ENCODE measurements at places on chromosomes 7 and 10.

DNA sequence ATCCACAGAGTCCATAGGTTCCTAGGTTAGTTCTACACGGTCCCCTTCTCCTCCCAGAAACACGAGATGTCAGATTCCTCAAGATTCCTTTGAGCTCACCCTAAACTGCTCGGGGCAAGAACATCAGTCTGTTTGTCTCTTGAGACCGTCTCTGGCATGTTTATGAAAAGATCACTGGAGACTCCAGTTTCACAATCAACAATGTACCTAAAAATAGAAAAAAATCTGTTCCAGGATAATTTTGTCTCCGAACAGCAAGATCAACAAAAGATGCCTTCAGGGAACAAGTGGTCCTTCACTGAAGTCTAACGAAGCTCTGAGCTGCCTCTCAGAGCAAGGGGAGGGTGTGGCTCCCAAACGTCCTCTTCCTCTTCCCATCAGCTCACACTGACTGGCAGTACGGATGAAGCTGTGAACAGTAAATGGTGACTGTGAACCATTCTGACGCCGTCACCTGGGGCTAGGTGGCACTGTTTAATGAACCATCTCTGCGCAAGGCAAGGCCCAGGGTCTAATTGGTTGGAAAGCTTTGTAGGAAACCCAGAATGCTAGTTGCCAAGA is 156.2 kb upstream of the LYZL1 start:
- no peak for DNase-seq

DNA sequence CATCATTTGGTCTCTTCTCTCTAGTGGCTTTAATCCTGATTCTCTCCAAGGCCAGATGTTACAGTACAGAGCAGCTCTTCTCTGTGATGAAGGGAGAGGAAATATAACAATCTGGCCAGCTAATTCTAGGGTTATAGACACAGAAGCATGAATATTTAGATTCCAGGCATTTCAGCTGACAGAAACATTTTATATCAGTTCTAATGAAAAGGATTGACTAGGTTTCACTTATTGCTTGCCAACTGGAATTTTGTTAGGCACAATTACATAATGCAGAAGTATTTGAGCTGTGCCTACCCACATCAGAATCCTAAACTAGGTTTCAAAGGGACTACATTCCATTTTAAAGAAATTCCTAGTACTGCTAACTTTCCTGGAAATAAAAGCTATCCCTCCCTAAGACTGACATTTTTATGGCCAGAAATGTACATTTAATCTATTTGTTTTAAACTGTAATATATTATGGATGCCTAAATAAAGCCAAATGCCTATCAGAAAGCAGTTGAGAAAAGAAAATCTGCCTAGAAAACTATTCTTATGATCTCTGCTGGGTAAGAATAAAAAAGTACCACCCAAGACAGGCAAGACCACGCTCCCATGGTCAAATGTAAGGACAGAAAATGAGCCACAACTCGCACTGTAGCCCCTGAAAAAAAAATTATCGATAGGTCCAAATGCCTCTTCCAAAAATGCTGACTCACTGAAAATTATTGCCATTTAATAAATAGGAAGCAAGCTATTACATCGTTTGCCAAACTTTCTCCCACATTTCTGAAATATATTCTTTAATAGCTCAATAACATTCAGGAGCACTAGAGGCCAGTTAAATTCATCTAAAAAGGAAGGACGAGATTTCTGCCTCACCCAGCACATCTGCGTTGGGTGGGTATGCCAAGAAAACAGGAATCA is 498.1 kb downstream of the KCNMA1 start:
- DNase-seq, result no peak

- no peak for DNase-seq
These were observed 73.8 kb downstream of the RGS10 start for GRCh38 chr10:119468542-119469324.

- DNase-seq, result no peak
These were observed 593.8 kb upstream of the ANKRD30A start for GRCh38 chr10:36531621-36532020.

DNA sequence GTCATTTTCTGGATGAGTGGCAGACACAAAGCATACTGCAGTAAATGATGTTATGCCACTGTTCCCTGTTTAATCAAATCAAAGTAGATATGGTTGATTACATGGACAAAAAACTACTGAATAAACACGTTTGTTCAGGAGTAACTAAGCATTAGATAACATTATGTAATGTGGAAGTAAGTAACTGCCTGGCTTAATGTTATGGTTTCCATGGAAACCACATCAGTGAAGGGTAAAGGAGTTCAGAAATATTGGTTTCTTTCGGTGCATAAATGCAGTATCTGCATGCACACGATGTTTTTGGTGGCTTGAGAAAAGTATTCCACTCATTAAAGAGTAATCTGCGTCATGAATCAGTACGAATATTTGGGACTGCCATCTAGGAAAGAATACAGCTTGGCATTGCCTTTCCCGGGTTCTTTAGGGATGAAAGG is 131.3 kb upstream of the PRKCQ start:
- no peak for DNase-seq

GRCh38 chr10:22468570-22469320 is 123.4 kb downstream of the SPAG6 start:
- DNase-seq, result no peak

GRCh38 chr10:15141136-15142054 is 27.1 kb downstream of the NMT2 start:
- peak; percentile 43 for DNase-seq

DNA sequence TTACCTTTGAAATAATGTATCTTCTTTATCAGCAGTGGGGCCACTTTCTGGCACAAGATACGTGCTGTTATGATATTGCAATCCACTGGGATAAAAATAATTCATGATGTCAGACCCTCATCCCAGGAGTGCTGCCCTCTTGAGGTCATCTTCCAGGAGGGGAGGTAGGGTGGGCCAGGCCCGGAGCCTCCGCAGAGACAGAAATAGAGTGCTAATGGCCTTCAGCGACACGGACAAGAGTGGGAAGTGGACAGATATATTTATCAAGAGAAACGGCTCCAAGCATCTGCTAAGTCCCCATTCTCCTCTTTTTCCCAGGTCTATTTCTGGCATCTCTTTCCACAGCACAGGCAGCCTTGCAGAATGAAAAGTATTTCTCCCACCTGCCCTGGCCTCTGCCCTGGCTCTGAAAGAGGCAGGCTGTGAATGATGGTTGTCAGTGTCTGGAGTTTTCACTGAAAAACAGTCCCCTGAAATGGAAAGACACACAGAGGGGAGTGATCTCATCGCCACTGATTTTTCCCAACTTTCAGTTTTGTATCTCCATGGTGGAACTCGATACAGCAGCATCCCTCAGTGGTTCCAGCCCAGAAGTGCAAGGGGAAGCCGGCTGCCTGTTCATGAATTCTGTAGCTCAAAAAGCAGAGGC is 251.7 kb upstream of the MYO3A start:
- peak; percentile 88 for DNase-seq

GRCh38 chr7:43450894-43451293 is 132.0 kb upstream of the STK17A start:
- DNase-seq, result no peak

DNA sequence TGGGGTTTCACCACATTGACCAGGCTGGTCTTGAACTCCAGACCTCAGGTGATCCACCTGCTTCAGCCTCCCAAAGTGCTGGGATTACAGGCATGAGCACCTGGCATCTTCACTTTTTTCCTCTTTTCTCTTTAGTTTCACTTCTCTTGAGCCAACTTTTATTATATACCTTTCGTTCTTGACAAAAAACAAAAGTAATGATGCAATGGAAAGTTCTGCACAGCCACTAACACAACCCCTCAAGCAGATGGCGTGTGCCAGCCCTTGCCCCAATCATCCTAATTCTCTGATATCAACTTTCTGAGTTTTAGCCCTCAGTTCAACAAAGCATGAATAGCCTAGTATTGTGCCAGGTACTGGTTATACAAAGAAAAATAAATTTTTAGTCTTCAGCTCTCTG is 223.6 kb downstream of the CHCHD3 start:
- no peak for DNase-seq

GRCh38 chr7:107948645-107949442 is 54.1 kb downstream of the LAMB1 start:
- DNase-seq, result no peak

DNA sequence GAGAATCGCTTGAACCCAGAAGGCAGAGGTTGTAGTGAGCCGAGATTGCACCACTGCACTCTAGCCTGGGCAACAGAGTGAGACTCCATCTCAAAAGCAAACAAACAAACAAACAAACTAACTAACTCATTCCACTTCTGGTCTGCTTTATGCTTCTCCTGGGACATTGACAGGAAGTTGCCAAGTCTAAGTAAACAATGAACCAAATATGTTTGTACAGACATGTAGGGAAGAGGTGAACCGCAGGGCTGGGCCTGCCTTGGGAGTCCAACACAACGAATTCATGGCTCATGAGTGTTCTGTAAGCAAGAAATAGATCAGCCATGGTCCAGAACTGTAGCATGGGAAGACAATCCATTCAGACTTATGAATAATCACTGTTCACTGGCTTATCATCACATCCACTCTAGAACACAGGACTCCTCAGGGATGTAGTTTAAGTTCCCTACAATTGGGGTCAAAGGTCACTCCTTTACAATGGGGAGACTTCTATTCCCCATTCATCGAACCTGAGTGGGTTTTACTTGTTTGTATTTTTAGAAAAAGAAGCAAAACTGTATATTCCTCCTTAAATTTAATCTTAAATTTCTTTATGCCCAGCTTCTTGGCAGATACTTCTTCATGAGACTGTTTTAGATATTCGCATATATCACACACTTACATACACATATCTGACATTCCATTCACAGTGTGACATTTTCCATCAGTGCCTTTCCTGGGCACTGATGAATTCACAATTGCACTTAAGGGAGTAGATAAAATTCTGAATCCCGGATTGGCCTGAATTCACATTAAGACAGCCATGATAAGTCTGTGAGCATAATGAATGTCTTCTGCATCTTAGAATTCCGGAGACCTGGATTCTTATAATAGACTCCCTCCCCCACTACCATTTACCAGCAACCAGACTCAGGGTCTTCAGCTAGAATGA is 159.1 kb upstream of the EEPD1 start:
- DNase-seq, result no peak

DNA sequence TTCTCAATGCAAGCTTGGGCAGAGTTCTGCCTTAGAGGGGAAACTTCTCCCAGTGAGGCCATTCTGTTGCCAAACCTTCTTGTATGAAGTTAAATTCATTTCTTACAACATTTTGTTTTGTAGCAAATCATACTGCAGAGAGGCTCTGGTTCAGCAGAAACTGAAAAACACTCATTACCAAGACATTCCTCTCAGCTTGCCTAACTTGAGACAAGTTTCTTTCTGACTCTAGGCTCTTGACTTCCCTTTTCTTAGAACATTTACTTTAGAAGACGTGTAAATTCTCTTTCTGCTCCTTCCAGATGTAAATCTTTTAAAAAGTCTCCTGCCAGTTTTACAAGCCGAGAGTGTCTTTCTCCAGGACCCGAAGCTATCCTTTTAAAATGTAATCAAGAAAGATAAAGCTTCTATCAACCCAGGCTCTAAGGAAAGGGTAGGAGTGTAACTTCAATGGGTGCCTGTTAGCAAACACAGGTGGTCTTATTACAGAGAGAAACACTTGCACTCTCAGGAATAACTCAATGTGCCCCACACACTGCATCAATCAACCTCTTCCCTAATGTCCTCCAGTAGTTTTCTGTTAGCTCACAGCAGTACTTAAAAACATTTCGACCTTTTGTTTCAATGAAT is 80.5 kb upstream of the TAS2R16 start:
- no peak for DNase-seq

DNA sequence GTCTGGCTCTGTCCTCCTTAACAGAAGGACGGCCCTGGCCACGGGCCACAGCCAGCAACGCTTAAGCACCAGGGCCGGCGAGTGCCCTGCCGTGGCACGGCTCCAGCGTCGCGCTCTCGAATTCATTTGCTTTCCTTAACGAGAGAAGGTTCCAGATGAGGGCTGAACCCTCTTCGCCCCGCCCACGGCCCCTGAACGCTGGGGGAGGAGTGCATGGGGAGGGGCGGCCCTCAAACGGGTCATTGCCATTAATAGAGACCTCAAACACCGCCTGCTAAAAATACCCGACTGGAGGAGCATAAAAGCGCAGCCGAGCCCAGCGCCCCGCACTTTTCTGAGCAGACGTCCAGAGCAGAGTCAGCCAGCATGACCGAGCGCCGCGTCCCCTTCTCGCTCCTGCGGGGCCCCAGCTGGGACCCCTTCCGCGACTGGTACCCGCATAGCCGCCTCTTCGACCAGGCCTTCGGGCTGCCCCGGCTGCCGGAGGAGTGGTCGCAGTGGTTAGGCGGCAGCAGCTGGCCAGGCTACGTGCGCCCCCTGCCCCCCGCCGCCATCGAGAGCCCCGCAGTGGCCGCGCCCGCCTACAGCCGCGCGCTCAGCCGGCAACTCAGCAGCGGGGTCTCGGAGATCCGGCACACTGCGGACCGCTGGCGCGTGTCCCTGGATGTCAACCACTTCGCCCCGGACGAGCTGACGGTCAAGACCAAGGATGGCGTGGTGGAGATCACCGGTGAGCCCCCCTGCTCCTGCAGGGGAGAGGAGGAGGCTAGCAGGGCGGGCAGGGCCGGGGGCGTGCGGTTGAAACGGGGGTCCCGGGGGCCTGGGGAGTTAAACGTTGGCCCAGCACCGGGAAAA is at the start of gene HSPB1:
Gene HSPB1, plus strand, starts transcription at position 327 of the 855 bp plus-strand sequence. Its CDS starts 40 bp downstream, at position 367.
- DNase-seq, result peak; percentile 88

DNA sequence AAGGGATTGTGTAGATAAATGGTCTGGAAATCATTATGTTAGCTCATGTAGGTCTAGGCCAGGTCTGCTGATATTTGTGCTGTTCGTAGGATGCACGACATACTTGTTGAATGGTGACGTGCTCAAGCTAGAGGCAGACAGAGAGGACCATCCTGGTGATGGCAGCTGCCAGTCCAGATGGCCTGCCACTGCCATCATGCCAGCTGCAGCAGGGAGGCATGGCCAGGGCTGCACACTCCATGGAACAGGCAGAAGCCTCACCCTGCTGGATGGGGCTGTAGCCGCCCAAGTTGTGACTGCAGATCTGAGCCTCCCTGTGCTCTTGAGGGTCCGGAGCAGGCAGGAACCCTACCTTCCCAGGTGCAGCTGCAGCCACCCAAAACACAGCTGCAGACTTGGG is 80.3 kb downstream of the SPDYE5 start:
- DNase-seq, result peak; percentile 84

DNA sequence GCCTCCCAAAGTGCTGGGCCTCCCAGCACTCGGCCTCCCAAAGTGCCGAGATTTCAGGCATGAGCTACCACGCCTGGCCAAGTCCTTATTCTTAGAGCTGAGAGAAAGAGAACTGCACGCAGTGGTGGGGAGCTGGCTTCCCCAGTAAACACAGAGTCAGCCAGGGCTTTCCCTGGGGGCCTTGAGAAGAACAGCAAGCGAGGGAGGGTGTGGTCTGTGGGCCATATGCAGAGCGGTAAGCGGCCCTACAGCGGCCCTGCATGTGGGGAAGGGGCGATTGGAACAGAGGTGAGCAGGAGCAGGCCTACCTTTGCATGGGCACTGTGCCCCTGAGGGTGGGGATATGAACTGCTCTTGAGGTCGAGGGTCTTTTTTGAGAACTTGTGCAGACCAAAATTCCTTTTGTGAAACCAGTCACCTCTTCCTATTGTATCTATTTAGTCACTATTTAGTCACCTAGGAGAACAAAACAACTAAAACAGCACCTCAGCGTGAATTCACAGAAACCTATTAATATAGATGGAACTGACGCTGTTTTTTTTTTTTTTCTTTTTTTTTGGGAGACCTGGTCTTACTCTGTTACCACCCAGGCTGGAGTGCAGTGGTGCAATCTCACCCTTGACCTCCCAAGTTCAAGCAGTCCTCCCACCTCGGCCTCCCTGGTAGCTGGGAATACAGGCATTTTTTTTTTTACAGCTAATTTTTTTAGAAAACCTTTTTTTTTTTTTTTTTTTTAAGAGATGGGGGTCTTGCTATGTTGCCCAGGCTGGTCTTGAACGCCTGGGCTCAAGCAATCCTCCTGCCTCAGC is 36.9 kb upstream of the SH2D4B start:
- DNase-seq, result no peak

GRCh38 chr10:21572578-21572977 is 38.5 kb downstream of the MLLT10 start:
- no peak for DNase-seq

Measured in Ammon's horn (tissue), 1 donor.